ENCODE measurements at places on chromosomes 13 and 19.

DNA sequence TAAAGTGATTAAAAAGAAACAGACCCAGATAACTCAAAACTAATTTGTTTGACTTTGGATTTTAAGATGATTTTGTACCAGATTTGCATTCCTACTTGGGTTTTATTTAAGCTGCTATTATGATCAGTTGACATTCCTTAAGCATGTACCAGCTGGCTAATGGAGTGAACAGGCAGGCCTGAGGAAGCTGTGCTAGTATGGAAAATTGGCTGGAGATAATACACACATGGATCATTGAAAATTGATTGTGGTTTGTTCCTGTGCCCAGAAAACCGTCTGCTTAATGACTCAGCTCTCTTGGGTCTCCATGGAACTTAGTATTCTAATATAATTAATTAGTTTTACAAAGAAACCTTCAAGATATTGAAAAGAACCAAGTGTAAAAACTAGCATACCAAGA is 22.6 kb downstream of the POLR1D start:
- DNase-seq: no peak

DNA sequence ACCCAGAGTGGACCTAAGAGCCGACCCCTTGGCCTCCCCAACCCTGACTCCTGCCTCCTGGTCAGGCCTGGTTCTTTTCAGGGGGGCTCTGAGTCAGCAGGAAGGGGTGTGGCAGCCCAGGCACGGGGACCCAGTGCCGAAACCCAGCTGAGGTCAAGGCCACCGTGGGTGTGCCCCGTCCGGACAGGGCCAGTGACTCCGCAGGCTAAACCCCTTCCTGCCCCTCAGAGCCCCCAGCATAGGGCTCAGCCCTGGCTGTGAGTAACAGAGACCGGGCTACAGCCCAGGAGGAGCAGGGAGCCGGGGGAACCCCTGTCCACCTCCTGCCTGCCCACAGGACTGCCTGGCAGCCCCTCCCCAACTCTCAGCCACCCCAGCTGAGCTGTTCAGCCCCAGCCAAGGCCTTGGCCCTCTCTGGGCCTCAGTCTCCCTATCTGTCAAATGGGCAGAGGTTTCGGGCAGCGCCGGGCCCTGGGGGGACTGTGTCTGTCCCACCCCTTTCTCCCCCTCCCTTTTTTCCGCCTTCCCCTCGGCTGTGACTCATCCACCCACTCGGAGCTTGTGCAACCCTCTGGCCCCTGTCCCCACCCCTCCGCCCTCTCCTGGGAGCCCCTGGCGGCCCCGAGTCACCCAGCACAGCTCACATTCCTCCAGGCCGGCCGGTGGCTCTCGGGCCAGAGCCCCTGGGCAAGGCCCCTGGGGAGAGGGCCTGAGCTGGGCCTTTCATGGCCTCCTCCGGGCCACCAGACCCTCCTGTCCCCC is 8.6 kb downstream of the ZBTB7A start:
- peak; percentile 73 for DNase-seq

GRCh38 chr13:96900986-96901385 is 93.3 kb downstream of the OXGR1 start:
- no peak for DNase-seq

GRCh38 chr19:2722541-2723344 is 1.6 kb upstream of the DIRAS1 start:
- DNase-seq: no peak

GRCh38 chr13:72341904-72342303 is 385.5 kb downstream of the MZT1 start:
- no peak for DNase-seq

- peak; percentile 81 for DNase-seq
Observed at GRCh38 chr19:13093407-13094105, 9.1 kb downstream of the LYL1 start.

DNA sequence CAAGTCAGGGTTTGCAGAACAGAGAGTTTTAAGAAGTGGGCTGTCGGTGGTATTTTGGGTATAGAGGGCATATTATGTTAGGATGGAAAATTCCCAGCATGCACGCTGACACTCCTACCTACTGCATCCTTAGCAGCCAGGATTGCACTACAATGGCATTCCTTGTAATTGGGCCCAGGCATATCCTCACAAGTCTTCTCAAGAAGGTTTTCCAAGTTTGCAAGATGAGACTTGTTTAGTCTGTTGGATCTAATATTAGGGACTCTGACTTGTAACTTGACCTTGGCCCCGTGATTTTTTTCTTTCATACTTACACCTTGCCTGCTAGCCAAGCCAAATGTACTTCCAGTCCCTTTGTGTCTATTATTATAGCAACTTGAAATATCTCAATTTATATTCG is 335.7 kb upstream of the HTR2A start:
- no peak for DNase-seq

GRCh38 chr13:59746291-59746962 is 417.3 kb downstream of the DIAPH3 start:
- no peak for DNase-seq

DNA sequence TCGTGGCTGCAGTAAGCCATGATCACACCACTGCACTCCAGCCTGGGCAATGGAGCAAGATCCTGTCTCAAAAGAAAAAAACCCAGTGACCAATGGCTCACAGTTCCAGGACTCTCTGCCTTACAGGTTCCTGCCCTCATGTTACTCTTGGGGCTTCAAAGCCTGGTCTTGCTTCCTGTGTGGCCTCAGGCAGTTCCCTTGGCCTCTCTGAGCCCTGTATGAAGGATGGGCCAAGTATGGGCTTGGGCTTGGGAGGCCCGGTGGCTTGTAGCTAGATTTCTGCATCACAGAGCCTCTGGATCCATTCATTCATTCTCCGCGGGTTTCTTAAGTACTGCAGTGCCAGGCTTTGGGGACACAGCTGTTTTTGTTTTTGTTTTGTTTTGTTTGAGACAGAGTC is 780 bp upstream of the TSPAN16 start:
- no peak for DNase-seq

GRCh38 chr13:44920013-44920412 is 69.3 kb downstream of the NUFIP1 start:
- DNase-seq: no peak

DNA sequence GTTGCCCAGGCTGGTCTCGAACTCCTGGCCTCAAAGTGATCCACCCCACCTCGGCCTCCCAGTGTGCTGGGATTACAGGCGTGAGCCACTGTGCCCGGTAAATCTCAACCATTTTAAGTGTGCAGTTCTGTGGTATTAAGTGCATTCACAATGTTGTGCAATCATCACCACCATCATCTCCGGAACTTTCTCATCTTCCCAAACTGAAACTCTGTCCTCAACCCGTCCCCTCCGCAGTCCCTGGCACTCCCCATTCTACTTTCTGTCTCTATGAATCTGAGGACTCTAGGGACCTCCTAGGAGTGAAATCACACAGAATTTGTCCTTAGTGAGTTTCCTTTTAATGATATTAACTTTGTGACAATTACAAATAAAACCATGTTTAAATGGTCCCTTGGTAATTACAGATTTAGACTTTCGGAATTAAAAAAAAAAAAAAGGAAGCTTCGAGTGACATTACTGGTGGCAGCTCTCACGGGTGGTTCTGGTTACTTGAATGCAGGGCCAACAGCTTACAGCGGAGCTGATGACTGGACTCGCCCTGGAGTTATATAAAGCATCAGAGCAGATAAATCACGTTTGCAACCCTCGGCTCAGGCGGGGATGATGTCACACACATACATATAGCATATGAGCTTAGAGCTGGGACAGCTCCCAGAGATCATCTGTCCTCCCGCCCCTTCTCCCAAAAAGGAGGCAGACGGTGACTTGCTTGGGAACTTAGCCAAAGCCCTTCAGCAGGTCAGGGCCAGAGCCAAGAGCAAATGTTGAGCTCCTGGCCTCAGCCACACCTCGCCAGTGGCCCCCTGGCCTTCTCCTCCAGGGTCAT is 89.8 kb downstream of the ZNF557 start:
- DNase-seq: no peak

DNA sequence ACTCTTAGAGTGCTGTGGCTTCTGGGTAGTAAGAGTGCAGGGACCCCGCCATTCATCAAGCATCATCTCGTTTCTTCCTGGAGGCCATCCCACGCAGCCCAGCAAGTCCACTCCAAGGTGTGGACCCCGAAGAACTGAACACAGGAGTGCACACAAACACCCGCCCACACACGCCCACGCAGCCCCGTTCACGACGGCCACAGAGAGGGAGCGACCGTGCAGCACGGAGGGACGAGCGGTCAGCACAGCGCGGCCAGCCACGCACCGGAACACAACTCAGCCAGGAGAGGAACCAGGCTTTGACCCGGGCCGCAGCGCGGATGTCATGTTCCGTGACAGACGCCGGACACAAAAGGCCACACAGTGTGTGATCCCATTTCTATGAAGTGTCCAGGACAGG is 18.2 kb upstream of the RANBP3 start:
- DNase-seq: no peak

DNA sequence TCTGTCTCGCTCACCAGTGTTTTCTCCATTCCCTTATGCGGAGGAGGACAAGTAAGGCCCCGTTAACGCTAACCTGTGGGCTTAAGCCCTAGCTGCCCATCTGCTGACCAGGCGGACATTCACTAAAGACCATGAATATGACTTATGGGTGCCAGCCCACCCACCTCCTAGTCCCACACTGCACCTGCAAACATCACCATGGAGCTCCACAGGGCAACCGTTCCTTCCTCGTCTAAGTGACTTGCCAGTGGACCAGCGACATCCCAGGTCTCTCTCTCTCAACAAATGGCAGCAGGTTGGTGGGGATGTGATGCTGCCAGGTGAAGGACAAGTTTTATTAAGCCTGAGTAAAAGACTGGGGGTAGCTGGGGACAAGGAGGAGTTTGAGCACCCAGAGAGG is 55.2 kb downstream of the CCDC70 start:
- DNase-seq: no peak
